ENCODE measurements at places on chromosomes 2 and 18.

DNA sequence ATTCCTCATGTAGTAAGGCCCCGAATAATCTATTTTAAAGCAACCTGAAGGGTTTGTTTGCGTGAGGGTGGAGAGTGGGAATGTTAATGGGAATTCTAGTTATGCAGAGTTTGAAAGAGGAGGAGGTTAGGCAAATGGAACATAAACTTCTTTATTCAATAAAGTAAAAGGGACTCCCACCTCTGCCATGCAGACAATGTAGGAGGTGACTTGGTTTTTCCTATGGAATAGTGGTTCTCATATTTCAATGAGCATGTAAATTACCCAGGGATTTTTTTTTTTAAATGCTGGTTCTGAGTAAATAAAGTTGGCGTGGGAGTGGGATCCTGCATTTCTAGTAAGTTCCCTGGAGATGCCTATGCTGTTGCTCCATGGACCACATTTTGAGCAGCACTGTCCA lies 367.9 kb downstream of the THSD7B start:
- DNase-seq = no peak

GRCh38 chr2:207528980-207529329 lies 807 bp upstream of the CREB1 start:
- DNase-seq = no peak

DNA sequence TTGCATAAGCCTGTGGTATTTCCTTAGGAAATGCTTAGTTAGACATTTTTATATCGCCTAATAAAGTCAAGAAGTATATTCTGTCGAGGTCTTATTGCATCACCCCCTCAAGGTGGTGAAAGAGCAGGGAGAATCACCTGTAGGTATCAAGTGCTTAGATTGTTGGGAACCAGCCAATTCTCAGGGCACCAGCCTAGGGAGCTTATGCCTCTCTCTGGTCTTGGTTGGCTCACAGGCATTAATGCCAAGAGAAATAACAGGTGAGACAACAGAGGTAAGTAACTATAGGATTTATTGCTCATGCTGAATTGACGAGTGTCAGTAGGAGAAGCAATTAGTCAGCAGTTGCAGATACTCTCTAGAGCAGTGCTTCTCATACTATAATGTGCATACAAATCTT lies 663.3 kb upstream of the ZNF804A start:
- no peak for DNase-seq

GRCh38 chr2:196802401-196802800 lies 2.9 kb upstream of the GTF3C3 start:
- DNase-seq = no peak

DNA sequence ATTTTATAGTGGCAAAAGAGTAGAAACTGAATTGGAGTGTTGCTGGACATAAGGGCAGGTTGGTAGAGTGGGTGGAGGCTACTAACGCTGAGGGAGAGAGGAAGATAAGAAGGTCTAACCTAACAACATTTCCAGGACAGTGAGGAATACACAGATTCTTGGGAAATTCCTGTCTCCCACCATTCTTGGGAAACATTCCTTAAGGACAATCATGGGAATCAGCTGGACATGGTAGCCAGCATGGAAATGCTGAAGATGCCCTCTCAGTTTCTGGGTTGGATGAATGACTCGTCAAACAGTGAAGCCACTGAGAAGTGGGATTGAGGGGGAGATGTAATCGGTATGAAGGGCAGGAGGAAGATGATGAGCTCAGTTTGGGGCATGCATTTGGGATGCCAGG lies 265.4 kb downstream of the AFF3 start:
- no peak for DNase-seq

Data from GM12864 (cell line).